ENCODE measurements at places on chromosomes 2 and 18. TPM values are rescaled to one million over a fixed set of nuclear protein-coding genes. Genes with fewer than 3 reads are reported as not detected.

DNA sequence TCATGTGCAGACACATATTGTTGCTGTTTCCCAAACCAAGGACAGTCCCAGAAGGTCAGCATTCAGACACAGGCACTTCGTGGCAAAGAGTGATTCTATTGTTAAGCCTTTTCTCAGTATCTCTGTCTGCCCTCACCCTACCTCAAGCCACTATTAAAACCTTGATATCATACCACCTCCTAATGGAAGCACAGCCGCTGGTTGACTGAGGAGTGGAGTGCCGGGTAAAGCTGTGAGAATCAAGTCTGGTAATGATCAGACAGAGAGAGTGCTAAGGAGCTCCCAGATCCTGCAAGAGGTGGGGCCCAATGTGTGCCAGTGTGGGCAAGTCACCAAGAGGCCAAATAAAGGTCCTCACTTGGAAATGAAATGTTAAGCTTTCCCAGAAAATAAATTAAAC, 819.5 kb downstream of the BCL11A start:
- DNase-seq, result no peak

Gene NMS
- not detected for total RNA-seq

GRCh38 chr2:85844486-85844885, 44.3 kb downstream of the ST3GAL5 start:
- no peak for DNase-seq

Gene KRTCAP3
- total RNA-seq, result 1.0 TPM

GRCh38 chr2:152019732-152020131, 79.1 kb downstream of the CACNB4 start:
- no peak for DNase-seq

- no peak for DNase-seq
These were observed 258.2 kb upstream of the SP5 start for GRCh38 chr2:170456914-170457313.

- DNase-seq, result no peak
These were observed 20.4 kb downstream of the PLA2R1 start for GRCh38 chr2:160042054-160042453.

- no peak for DNase-seq
These were observed 13.2 kb upstream of the SULT1C3 start for GRCh38 chr2:108226564-108226963.

GRCh38 chr2:225400060-225400511, 576 bp downstream of the NYAP2 start:
- DNase-seq, result peak; percentile 47

Gene PLA2R1
- 4.3 TPM for total RNA-seq

Gene REG3A
- total RNA-seq, result not detected

- no peak for DNase-seq
These were observed 150.6 kb downstream of the ANTXR1 start for GRCh38 chr2:69163556-69163955.

DNA sequence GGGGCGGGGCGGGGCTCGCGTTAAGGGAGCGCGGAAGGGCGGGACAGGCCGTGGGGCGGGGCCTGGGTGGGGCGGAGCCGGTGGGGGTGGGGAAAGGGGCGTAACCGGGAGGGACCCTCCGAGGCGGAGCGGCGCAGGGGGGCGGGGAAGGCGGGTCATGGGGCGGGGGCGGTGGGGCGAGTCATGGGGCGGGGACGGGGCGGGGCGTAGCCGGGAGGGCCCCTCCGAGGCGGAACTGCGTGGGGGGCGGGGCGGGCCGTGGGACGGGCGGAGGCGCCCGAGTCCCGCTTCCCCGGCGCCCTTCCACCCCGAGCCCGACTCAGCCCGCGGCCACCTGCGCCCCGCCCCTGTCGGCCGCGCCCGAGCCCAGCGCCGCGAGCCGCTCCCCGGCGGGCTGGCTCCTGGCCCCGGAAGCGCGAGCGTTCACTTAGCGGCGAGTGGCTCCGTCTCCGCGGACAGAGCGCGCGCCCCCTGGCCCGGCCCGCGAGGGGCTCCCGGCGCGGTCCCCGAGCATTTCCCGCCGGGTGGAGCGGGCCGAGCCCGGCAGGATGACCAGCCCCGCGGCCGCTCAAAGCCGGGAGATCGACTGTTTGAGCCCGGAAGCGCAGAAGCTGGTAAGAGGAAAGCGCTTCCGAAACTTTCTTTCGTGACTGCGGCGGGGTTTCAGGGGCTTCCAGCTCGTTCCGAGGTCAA, 64.7 kb downstream of the LRRFIP1 start:
- peak; percentile 77 for DNase-seq

Gene RAB10
- total RNA-seq, result 94.6 TPM

Gene LYG2
- total RNA-seq, result not detected

Gene TSPYL6
- 0.35 TPM for total RNA-seq

DNA sequence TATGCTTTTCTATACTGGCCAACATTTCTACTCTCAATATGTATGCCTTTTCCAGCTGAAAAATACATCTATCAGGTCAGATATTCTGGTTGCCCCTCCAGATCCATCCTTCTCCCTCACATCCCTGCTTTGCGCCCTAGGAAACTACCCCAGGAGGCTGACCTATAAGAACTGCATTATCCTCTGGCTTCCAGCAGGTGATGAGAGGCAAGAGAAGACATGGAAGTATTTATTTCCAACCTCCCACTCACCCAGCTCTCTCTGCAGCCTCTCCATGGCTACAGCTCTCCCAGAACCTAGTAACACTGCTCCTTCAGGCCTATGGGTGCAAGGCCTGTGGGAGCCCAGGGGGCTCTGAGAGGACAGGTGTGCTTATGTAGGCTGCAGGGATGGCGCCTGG, 42.9 kb downstream of the ARID5A start:
- no peak for DNase-seq

Gene CHRNG
- total RNA-seq, result not detected
